ENCODE measurements at places on chromosomes 11 and 22.

- no peak for DNase-seq
Measured at GRCh38 chr11:129703846-129704245, 111.8 kb upstream of the TMEM45B start.

DNA sequence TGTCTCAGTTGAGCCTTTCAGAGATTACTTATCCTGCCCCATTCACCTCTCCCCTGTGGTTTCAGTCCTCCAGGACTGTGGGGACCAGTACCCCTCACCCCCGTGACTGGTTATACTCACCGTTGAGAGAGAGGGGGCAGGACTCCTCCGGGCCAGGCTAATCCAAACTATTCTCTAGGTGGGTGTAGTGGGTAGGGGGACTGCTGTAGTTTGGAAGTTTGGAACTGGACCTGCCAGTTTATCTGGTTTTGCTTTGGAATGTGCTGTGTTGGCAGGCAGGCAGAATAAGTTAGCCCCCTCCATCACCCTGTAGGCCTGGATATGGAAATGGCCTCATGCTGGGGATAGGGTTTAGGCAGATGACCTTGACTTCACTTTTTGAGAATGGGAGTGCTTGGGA, 13.5 kb downstream of the TEAD1 start:
- DNase-seq: no peak

DNA sequence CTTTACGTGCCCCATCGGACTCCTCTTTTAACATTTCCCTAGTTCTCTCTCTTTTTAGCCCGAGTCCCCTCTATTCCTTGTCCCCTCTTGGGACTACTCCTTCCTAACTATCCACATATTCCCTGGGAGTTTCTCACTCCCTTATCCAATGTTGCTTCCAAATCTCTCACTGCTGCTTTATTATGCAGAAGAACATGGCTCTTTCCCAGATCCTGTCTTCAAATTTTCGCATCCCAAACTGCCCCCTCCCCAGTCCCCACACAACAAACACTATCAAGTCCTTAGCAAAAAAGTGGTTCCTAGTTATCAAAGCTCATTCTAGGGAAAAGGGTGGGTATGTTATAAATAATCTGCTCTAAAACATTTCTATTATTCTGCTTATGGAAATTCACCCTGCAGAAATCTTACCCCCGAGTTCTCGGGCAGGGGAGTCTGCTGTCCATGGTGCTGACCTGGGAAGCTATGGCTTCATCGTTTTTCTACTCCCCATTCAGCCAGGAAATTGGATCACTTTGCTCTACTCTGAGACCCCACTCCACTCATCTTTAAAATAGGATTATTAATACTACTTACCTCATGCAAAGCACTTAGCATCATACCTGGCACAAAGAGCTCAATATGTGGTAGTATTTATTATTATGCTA, 393.5 kb downstream of the BUD13 start:
- no peak for DNase-seq

DNA sequence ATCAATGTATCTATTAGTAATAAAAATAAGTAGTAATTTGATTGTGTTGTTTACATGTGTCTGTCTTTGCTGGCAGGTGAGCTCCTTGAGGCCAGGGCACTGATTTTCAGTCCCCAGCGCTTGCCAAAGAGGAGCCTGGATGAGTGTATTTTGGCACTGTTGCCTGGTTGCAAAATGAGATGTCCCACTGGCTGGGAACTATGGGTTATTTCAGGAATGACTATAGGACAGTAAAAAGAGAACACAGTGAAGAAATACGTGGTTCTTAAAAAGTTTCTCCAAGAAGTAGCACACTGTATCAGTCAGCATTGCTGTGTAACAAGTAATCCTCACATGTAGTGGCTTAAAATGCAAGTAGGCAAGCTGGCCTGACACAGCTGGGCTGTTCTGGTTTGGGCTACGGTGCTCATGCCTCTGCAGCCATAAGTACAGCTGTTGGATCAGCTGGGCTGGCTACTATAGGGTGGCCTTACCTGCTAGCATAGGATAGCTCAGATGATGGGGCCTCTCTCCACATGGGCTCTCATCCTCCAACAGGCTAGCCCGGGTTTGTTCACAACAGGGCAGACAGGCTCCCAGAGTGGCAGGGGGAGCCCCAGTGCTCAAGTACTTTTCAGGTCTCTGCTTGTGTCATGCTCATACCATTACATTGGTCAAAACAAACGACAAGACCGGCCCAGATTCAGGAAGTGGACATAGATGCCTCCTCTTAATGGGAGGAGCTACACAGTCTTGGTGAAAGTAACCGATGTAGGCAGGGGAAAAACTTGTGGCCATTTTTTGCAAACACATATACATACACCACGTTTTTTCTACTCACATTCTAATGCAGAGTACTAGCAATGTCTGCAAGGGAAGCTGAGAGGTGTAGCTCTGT, 399.1 kb downstream of the LARGE1 start:
- no peak for DNase-seq

DNA sequence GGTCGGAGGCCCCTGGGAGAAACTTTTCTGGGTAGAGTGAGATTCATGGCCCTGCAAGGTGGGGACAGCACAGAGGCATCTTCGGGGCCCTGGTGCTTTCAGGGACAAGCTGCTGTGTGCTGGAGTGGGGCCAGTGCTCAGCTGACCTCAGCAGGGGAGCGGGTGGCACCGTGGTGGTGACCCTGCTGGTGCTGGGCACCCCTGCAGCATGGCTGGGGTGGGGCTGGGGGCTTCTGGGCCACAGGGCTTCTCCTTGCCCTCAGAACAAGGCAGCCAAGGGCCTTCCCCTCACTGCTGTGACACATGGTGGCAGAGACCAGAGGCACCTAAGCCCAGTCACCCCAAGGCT, 24.9 kb upstream of the GNB1L start:
- DNase-seq: no peak

GRCh38 chr22:36431977-36432376, 44.2 kb upstream of the MYH9 start:
- no peak for DNase-seq

GRCh38 chr11:134275534-134276395, at the start of gene GLB1L3:
Gene GLB1L3, plus strand, starts transcription at chr11:134276379. Its CDS starts 362 bp downstream, at chr11:134276741.
- DNase-seq: peak; percentile 31

- no peak for DNase-seq
Measured at GRCh38 chr11:47289856-47290255, 19.9 kb downstream of the MADD start.

DNA sequence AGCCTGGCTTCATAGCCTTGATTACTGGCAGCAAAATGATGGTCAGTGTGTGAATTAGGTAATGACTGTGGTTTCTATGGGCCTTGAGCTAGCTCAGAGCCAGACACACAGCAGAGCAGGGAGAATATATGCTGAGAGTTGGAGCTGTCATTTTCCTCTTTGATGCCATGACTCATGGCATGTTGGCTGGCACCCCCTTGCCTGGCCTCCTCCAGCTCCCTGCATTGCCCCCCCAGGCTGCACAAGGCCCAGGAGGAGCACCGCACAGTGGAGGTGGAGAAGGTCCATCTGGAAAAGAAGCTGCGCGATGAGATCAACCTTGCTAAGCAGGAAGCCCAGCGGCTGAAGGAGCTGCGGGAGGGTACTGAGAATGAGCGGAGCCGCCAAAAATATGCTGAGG, 20.3 kb upstream of the RRM1 start:
- no peak for DNase-seq

GRCh38 chr11:36441610-36442208, 68.4 kb downstream of the TRAF6 start:
- no peak for DNase-seq

DNA sequence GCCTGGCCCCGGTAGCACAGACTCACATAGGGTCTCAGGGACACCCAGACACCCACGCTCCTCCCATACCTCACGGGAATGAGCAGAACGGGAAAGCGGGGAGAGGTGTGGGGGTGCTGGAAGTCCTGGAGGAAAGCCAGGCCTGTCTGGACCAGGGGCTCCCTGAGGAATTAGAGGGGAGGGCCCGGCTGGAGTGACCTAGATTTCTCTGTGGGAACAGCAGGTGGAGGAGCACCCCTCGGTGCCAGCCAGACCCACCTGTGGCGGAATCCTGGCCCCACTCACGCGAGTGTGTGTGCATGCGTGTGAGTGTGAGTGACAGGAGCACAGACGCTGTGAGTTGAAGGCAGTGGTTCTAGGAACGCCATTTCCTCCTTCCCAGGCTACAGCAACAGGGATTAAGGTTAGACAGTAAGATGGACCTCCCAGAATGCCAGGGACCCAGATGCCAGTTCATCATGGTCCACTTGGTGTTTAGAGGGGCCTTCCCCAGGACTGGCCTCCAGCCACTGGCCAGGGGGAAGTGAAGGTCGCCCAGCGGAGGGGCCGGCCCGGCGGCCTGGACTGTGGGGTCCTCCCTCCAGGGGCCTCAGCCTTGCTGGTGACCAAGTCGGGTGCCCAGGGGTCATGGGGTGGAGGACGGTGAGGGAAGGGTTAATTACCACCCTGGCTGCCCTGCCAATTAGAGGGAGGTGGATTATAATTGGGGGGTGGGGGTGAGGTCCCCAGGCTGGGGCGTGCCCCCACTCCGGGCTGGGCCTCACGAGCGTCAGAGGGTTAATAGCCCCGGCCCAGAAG, 1.0 kb downstream of the PKP3 start:
- no peak for DNase-seq

- DNase-seq: no peak
Measured at GRCh38 chr11:133990501-133990900, 33.7 kb upstream of the IGSF9B start.

DNA sequence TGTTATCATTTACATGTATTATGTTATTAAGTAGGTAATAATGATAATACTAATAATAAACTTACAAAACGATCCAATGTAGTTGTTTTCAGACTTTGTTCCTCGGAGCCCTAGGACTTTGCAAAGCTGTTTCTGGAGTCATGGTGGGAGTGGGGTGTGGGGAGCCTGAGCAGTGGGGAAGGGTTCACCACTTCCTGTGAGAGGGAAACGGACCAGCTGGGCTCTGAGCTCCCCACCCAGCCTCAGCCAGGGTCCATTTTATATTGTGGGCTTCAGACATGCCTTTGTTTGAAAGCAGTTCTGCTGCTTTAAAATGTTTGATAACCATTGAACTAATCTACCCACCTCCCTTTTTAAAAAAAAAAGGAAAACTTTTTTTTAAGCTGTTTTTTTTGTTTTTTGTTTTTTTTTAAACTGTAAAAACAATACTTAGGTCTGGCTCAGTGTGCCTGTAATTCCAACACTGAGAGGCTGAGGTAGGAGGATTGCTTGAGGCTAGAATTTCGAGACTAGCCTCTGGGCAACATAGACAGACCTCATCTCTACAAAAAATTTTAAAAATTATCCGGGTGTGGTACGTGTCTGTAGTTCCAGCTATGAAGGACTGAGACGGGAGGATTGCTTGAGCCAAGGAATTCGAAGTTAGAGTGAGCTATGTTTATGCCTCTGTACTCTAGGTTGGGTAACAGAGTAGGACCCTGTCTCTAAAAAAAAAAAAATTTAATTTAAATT, 7.0 kb downstream of the SERPING1 start:
- DNase-seq: no peak

GRCh38 chr22:47801541-47802245, 1039.2 kb downstream of the TBC1D22A start:
- DNase-seq: no peak

- DNase-seq: no peak
Measured at GRCh38 chr11:88590361-88590760, 252.8 kb upstream of the CTSC start.

DNA sequence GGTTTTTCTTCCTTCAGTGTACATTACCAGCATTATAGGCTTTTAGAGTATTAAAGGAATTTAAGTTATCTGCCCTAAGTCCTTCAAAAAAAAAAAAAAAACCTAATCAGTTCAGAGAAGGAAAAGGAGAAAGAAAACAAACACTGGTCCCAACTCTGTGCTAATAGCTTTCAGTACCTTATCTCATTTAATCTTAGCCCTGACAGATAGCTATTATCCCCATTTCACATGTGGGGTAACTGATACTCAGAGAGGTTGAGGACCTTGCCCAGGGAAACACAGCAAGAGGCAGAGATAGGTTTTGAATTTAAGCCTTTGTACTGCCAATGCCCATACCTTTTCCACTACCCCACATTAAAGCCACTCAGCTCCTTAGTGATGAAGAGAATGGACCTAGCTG, 43.4 kb downstream of the FAT3 start:
- no peak for DNase-seq

DNA sequence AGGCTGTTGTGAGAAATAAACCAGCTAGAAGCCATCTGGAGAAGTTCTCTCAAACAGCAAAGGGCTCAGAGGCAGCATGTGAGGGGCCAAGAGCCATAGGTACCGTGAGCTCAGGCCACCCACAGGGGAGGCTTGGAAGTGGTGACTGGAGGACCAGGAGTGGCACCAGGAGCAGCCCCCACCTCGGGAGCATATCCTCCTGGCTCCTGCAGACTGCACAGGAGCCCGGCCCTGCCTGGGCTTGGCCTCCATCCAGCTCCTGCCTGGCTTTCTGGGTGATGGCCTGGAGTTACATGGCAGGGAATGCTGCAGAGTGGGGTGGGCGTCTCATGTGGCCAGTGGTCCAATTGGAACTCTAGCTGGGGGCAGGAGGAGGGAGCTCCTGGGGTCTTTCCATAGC, 4.2 kb upstream of the MPPED1 start:
- no peak for DNase-seq

GRCh38 chr11:85884581-85885021, 29.4 kb downstream of the CCDC83 start:
- DNase-seq: no peak

DNA sequence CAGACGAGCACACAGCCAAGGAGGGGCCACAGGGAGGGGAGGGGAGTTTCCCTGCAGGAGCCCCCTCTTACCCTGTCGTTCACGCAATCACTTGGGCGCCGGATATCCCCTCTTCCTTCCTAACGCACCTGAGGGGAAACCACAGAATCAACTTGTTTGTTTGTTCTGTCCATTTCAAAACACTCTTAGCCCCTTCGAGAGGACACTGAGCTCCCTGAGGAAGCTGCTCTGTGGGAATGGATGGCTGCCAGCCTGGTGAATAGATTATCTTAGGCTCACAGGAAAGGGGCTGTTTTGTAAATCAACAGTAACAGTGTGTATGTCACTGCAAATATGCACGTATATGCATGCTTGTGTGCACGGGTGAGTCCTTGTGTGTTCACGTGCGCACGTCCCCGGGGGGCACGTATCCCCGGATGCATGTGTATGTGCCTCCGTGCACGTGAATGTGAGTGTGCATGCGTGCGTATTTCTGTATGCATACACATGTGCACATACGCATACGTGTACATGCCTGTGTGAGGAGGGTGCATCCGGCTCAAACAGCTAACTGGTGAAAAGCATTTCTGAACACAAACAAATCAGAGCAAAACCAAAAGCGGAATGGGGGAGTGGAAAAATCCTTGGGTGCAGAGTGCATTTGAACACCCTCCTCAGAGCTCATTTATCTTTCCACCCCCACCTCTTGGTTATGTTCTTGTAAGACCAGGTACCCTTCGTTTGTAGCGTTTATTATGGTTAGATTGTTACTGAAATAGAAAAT, 7.2 kb downstream of the ARSA start:
- peak; percentile 36 for DNase-seq

- no peak for DNase-seq
Measured at GRCh38 chr11:102800767-102801166, 2.8 kb upstream of the MMP1 start.

GRCh38 chr11:32088117-32088941, 2.5 kb upstream of the RCN1 start:
- peak; percentile 51 for DNase-seq

- peak; percentile 95 for DNase-seq
Measured at GRCh38 chr11:111019871-111020670, 225.5 kb upstream of the POU2AF2 start.

GRCh38 chr11:14414470-14415461, 55.8 kb upstream of the RRAS2 start:
- DNase-seq: no peak
